ENCODE measurements at places on chromosomes 12 and 14.

DNA sequence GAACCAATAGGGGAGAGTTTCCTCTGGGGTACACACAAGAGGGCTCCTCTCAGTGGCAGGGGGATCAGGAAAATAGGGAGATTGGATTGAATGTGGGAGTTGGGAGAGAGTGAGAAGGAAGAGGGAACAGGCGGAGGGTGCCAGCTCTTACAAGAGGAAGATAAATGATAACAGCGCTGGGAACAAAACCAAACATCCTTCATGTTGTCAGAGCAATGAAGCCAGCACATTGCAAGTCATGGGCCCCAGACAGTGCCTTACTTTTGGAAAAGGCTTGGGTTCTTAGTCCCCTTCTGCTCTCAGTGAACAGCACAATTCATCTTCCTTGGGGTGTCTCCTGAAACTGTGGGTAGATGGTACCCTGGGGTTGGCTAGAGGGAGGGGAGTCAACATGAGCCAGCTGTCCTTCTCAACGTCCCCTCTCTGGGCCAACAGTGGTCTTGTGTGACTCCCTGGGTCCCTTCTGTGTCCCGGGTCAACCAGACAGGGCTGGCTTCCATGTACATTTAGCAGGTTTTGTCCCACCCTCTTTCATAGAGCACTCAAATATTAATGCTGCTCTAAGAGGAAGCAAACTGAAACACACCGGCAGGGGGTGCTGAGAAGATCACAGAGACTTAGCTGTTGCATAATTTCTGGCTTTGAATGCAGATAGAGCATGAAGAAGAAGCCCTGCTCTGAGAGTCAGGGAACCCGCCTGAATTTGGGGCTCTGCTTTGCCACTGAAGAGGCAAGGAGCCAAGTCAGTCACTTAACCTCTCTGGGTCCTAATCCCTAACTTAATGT is 138.5 kb downstream of the ESRRB start:
- DNase-seq = no peak

DNA sequence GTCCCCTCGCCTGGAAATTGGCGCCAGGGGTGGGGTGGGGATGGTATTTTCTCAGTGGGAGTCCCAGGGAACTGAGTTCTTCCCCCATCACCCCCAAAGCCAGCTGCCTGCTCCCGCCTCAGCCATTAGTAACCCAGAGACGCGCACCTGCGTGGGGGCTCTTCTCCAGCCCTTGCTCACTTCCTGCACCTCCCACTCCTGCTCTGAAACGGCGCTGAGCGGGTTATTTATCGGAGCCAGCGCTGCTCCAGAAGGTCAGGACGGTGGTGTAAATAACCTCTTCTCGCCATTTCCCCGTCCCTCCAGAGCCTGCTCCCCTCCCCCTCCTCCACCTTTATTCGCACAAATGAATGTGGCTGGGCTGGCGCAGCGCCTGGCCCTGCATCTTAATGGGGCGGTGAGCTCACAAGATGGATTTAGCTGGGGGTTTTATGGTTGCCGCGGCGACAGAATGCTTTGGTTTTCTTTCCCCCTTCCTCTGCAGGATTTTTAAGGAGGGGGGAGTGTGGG is 12.2 kb downstream of the GPR84 start:
- DNase-seq = no peak

DNA sequence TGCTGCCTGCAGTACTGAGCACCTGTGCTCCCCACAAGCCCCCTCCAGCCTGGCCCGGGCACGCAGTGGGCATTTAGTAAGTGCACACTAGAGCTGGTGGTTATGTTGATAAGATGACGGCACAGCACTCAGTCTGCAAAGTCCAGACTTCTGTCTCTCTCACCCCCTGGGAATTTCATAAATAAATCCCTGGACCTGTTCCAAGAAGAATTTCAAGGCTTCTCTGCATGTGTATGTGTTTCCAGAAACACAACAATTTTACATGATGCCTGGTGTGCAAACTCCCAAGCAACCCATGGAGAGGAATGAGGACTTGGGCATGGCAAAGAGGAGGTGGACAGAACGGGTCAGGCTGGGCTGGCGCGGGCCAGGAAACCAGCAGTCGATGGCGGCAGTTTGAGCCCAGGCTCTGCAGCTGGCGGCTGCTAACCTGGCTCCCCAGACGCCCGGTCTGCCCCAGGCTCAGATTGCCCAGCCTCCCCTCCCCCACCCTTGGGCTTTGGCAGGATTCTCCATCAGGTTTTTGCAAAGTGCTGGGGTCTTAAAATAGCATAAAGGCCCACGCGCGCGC is 10.4 kb upstream of the ACVR1B start:
- no peak for DNase-seq

- no peak for DNase-seq
Measured at GRCh38 chr12:95663525-95663924, 112.2 kb upstream of the USP44 start.

DNA sequence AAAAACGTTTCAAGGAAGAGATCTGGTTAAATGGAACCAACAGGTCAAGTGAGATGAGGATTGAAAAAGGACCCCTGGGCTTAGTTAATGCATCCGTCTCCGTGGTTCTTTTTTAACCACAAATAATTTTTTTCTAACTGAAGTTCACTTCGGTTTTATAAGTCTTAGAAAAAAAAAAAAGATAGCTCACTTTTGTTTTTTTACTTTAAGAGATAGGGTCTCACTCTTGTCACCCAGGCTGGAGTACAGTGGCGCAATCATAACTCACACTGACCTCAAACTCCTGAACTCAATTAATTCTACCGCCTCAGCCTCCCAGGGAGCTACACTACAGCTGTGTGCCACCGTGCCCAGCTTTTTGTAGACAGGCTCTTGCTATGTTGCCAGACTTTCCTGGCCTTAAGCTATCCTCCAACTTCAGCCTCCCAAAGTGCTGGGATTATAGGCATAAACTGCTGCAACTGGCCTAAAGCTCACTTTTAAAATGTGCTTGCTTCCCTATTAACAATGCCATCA is 11.8 kb downstream of the HNRNPC start:
- DNase-seq = no peak

Measured in left forelimb (tissue), 1 donor.